Ureter (tissue), 1 donor: ENCODE measurements at places on chromosomes 7 and 10.

DNA sequence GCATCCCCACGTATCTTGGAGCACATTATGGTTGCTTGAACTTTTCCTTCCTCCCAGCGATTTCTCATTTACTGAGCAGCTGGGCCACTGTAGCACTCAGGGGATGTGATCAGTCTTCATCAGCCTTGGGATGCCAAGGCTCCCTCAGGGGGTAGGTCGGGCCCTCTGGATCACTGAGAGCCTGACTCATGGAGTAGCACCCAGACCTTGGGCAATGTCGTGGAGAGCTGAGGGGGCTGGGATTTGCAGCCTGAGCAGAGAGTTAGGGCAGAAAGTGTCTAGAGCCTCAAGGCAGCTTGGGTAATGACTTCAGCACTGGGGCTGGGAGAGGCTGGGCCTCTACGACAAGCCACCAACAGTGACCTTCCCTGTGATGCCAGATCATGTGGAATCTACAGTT, 86.5 kb upstream of the CXCL12 start:
- DNase-seq, result no peak

DNA sequence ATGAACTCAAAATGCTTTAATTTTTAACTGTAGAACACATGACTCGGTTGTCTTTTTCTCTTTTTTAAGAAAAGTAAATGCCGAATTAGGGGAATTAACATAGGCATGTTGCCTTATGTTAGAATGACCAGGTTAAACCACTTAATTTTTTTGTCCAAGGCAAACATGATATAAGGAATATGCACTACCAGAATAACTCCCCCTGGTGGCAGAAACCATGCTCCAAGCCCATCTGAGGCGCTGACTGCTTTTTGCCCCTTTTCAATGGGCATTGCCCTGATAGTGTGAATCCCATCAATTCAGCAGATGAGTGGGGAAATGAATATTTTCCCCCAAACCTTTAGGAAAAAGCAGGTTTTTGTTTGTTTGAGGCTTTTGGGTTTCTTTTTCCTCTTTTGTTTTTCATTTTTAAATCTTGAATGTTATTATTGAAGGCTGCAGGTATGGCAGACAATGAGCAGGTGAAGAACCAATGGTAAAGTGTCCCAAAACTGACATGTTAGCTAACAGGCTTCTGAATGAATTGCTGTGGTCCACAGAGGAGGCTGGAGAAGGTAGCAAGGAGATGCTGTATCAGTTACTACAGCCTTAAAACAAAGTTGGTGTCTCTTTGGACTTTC, 284.3 kb downstream of the SORCS3 start:
- no peak for DNase-seq

GRCh38 chr10:24382596-24382978, 173.6 kb downstream of the KIAA1217 start:
- no peak for DNase-seq

DNA sequence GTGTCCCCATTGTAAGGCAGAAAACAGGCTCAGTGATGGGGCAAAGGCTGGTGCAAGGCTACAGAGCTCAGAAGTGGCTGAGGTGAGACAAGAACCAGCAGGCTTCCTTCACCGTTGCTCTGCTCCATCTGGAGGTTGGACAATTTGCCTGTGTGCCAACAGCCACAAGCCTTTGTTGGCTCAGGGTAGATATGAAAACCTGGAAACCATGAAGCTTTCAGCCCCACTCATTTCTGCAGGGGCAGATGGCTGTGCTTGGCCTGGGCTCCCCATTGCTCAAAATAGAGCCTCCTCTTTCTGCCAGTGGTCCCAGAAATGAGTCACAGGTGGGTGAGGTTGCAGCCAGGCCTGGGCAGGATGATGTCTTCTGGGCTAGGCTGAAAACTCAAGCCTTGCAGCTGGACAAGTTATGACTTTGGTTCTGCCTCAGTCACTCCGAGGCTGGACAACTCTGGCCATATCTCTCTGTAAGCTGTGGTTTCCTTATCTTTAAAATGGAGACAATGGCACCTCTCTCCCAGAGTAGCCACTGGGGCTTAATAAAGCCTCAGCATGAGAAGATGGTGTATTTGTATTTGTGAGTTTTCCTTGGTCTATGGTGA, 12.2 kb upstream of the ZNF273 start:
- peak; percentile 32 for DNase-seq

- no peak for DNase-seq
These were observed 118.2 kb upstream of the FAM133B start for GRCh38 chr7:92708111-92709042.

DNA sequence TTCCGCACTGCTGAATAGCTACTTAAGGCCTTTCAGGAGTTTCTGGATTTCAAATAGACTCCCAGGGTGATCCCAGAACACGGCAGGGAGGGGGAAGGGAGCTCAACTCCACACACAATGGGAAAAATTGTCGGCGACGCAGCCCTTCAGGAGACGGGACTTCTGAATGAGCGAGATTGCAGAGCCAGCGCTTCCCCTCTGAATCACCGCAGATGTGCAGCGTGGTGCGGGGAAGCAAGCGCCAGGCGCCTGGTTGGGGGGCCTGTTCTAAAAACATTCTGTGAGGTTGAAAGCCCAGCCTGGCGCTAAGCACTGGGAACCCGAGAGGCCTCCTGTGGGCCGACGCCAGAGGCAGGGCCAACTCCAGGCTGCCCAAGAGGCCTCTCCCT, 163.3 kb downstream of the MAD1L1 start:
- no peak for DNase-seq
